ENCODE measurements at places on chromosomes 7 and 10.
A peak's percentile ranks its signal among the peaks of the same experiment; 100 is the strongest.

DNA sequence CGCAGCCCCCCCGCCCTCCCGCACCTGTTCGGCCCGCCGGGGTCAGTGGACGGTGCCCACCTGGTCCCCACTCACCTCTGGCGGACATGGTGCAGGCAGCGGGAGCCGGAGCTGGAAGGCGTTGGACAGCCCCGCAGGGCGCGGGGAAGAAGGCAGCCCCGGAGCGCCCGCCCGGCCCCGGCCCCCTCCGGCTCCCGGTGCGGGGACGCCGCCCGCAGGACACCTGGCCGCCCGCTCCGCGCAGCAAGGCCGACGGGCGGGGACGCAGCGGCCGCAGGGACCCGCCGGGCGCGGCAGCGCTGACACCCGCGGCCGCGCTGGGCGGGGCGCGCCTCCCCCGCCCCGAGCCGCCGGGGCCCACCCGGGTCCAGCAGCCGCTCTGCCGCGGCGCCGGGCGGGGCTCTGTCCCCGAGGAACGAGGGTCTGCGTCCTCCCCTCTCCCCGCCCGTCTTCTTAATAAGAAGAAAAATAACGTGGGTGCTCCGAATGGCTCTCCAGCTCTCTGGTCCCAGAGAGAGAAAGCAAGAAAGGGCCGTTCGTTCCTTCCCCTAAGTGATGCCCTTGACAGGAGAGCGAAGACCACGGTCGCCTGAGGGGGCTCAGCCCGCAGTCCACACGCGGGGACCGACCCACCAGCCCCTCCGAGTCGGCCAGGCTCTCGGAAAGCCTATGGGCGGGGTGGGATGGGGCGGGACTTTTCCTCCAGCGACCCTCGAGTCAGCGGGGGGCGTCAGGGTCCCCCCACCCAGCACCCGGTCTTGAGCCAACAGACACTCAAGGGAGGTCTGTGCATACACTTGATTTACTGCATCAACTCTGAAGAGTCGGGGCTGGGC lies 53.4 kb upstream of the FHIP2A start:
- DNase-seq, result no peak

DNA sequence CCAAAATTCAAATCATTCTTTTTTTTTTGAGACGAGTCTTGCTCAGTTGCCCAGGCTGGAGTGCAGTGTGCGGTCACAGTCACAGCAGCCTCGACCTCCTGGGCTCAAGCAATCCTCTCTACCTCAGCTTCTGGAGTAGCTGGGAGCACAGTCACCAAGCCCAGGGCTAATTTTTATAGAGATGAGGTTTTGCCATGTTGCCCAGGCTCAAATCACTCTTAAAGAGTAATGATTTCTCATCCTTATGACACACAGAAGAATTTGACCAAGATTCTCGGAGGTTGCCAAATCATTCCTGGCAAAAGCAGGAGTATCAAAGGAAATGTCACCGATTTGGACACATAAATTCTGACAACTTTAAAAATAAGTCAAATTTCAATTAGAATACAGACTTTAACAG lies 39.1 kb downstream of the SIRT1 start:
- DNase-seq, result no peak

DNA sequence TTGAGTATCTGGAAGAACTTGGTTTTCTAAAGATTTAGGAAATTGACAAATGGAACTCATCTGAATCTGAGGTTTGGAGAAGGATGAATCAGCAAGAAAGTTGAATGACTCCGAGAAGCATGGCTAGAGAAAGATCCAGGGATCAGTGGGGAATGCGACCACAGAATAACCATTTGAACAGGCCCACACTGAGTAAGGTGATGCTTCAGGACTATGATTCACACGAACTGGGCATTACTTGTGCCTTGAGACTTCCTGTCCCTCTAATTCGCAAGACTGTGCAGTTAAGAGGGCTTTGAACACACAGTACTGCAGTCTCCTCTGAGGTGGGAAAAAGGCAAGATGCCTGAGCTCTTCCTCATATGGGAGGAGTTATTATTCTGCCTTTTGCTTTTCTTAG lies 395.5 kb upstream of the POM121L12 start:
- DNase-seq, result no peak

GRCh38 chr7:6271694-6272440 lies 557 bp downstream of the CYTH3 start:
- DNase-seq, result peak; percentile 25

GRCh38 chr10:61135276-61135721 lies 191.3 kb upstream of the RHOBTB1 start:
- DNase-seq, result no peak

- DNase-seq, result no peak
Measured at GRCh38 chr7:27746978-27747377, 7.0 kb downstream of the TAX1BP1 start.

DNA sequence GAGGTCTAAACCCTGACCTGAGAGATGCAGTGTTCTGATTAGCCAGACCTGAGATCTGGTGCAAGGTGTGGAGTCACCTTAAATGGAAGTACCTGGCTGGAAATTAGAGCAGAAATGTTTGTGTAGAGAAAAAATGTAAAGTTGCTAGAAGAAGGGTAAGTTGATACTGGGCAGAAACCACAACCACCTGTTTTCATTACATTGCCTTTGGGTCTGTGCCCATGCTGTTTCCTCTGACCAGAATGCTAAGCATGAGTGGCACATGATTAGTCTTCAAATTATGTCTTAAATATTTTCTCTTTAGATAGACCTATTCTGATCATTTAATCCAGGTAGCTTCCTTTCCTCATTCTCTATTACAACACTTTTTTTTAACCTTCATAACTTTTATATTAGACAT lies 69.0 kb downstream of the CASD1 start:
- no peak for DNase-seq

GRCh38 chr7:115953592-115954255 lies 76.8 kb downstream of the TFEC start:
- DNase-seq, result no peak

DNA sequence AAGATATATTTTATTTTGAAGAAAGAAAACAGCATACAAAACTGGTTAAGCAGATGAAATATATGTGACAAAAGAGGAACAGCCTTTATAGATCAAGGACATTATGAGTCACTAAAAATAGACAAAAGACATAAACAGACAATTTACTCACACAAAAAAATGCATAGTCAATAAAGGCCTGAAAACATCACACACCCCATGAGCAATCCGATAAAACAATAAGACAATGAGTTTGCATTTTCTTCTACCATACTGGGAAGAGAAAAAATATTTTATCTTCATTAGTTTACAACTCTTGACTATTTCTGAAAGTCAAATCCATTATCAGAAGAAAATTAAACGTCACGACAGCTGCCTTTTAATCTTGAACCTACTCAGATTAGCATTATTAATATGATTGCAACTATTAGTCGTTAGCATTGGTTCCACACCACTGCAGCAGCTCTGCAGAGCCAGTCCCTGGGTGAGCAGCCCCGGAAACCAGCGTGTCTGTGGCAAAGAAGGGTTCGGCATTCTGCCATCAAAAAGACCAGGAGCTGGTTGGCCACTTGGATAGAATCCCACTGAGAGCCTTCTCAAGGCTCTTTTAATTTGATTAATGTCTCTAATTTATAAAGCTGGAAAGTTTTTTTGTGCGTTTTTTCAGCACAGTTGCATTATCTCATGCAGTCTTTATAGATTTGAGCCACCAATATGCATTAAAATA lies 305.4 kb upstream of the SHH start:
- DNase-seq, result no peak

GRCh38 chr10:79487296-79488194 lies 24.8 kb upstream of the EIF5AL1 start:
- DNase-seq, result peak; percentile 26

DNA sequence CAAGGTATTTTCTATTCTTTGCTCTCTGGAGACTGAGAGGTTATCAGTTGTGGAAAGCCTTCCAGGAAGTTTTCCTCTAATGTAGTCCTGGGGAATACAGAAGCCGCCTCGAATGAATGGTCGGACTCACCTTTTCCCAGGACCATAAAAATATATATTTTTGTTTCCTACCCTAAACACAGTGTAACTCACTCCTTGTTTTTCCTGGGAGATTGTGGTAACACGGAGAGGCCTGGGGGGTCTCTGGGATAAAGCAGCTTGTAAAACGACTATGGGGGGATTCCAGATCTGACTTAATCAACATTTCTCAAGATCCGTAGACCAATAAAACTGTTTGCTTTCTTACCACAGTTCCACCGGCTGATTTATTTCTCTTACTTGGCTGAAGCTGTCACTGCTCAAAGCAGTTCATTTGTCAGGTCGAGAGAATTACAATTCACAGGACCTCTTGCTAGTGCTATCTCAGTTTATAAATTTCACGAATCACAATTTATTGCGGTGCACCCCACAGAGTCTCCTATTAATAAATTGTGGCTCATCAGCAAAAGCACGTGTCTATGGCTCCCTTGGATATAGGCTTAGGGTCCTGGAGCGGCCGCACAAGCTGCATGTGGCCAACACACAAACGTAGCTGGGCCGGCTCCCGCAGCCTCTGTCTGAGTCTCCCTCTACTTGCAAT lies 176.3 kb upstream of the BMPER start:
- DNase-seq, result no peak

GRCh38 chr10:34816501-34817002 lies 1.5 kb upstream of the PARD3 start:
- no peak for DNase-seq

DNA sequence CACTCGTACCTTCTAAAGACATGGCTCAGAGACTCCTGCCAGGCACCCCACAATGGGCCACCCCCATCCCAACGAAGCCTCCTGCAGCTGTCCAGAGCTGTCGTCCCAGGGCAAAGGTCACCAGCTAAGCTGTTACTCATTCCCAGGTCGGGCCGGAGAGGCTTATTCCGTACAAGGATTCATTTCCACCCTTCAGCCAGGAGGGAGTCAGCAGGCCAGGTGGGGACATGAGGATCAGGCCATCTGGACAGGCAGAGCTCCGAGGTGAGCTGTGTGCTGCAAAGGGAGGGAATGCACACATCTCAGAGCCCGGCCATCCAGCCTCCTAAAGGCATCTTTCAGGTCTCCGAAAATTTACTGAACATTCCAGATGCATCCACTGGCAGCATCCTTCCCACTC lies 63.9 kb upstream of the NANOS1 start:
- no peak for DNase-seq
